Fibroblast of lung (primary cell): ENCODE measurements at places on chromosomes 2 and 18. TPM values are rescaled to one million over a fixed set of nuclear protein-coding genes. Genes with fewer than 3 reads are reported as not detected.

DNA sequence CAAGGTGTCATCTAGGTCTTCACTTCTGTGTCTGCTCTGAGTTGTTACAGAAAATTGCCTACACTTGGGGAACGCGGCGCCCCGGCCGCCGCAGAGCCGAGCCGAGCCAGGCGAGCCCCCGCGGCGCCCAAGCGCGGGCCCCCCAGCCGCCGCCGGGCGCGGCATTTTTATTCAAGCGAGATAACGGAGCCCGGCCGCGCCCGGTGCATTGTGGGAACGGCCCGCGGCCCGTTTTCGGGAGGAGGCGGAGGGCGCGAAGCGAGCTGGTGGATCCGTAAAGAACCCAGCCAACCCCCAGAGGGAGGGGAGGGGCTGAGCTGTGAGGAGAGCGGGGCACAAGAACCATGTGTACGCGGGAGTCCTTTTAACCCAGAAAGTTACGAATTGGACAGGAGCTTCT lies 191.8 kb downstream of the FTCDNL1 start:
- peak overlapping the region; percentile 7 for H3K4me3 ChIP-seq
- H3K27me3 ChIP-seq, result no peaks in the 10 kb centered on the region
- H3K27ac ChIP-seq, result no peak overlapping the region
- peak; percentile 56 for DNase-seq
- H3K4me1 ChIP-seq, result no peaks in the 10 kb centered on the region

GRCh38 chr18:58649966-58650816 lies 21.1 kb upstream of the MALT1 start:
- no peak overlapping the region for H3K27ac ChIP-seq
- H3K27me3 ChIP-seq, result no peaks in the 10 kb centered on the region
- no peaks in the 10 kb centered on the region for H3K36me3 ChIP-seq
- no peak for DNase-seq
- no peak overlapping the region for H3K4me3 ChIP-seq

GRCh38 chr2:187939180-187939579 lies 352.5 kb upstream of the GULP1 start:
- H3K36me3 ChIP-seq, result no peaks in the 10 kb centered on the region
- H3K27me3 ChIP-seq, result no peaks in the 10 kb centered on the region
- no peak overlapping the region for H3K27ac ChIP-seq
- no peaks in the 10 kb centered on the region for H3K4me1 ChIP-seq
- no peak for DNase-seq

- H3K4me1 ChIP-seq, result no peaks in the 10 kb centered on the region
- H3K27ac ChIP-seq, result no peak overlapping the region
- peaks cover 2% of the 10 kb centered on the region for H3K27me3 ChIP-seq
- DNase-seq, result peak; percentile 2
Measured at GRCh38 chr2:88199912-88200682, 30.0 kb downstream of the THNSL2 start.

The NFATC1 gene
- 0.92 and 2.0 TPM in 2 replicates for polyA plus RNA-seq

GRCh38 chr18:79782566-79783308 lies 15.0 kb upstream of the KCNG2 start:
- H3K4me1 ChIP-seq, result no peaks in the 10 kb centered on the region
- H3K4me3 ChIP-seq, result no peak overlapping the region
- peaks cover 16% of the 10 kb centered on the region for H3K27me3 ChIP-seq
- no peaks in the 10 kb centered on the region for H3K36me3 ChIP-seq

DNA sequence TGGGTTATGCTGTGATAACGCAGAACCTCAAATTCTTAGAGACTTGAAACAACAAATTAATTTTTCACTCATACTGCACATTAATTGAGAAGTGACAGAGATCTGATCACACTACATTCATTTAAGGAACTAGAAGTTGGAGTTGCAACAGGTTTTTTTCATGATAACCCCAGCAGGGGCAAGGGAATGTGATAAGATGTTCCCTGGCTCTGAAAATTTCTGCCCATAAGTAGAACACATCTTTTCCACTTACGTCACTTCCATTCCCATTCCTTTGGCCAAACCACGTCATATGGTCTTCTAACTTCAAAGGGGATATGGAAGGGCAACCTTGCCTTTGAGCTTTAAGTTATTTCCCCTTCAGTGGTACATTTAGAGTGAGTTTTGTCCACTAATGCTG lies 29.7 kb upstream of the PSME4 start:
- peak; percentile 15 for DNase-seq
- no peak overlapping the region for H3K27ac ChIP-seq

The RAB6C gene
- 0.05 and 0.10 TPM in 2 replicates for polyA plus RNA-seq

GRCh38 chr2:235151152-235151551 lies 199.3 kb downstream of the SH3BP4 start:
- no peaks in the 10 kb centered on the region for H3K36me3 ChIP-seq
- DNase-seq, result no peak
- no peak overlapping the region for H3K4me3 ChIP-seq
- H3K27me3 ChIP-seq, result peaks cover 10% of the 10 kb centered on the region
- no peaks in the 10 kb centered on the region for H3K4me1 ChIP-seq

DNA sequence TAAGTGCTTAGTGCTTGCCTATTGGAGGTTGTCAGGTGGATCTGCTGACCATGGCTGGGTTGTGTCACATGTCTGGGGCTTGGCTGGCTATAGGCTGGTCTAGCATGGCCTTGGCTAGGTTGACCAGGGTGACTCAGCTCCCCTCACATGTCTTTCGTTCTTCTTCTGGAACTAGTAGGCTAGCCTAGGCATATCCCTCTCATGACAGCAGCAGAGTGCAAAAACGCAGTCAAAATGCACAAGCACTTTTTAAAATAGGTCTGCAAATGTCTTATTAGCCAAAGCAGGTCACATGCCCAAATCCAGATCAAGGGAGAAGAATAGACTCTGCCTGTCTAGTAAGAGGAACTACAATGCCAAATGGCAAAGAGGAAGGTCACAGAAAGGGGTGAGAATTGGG lies 179.7 kb upstream of the ACVR2A start:
- DNase-seq, result peak; percentile 2
- no peak overlapping the region for H3K4me3 ChIP-seq
- no peaks in the 10 kb centered on the region for H3K27me3 ChIP-seq
